ENCODE measurements at places on chromosomes 3 and 15.

GRCh38 chr15:100220058-100220768 lies 121.6 kb downstream of the ADAMTS17 start:
- no peak for DNase-seq

- no peak for DNase-seq
Measured at GRCh38 chr3:52293491-52294319, 6.1 kb downstream of the GLYCTK start.

DNA sequence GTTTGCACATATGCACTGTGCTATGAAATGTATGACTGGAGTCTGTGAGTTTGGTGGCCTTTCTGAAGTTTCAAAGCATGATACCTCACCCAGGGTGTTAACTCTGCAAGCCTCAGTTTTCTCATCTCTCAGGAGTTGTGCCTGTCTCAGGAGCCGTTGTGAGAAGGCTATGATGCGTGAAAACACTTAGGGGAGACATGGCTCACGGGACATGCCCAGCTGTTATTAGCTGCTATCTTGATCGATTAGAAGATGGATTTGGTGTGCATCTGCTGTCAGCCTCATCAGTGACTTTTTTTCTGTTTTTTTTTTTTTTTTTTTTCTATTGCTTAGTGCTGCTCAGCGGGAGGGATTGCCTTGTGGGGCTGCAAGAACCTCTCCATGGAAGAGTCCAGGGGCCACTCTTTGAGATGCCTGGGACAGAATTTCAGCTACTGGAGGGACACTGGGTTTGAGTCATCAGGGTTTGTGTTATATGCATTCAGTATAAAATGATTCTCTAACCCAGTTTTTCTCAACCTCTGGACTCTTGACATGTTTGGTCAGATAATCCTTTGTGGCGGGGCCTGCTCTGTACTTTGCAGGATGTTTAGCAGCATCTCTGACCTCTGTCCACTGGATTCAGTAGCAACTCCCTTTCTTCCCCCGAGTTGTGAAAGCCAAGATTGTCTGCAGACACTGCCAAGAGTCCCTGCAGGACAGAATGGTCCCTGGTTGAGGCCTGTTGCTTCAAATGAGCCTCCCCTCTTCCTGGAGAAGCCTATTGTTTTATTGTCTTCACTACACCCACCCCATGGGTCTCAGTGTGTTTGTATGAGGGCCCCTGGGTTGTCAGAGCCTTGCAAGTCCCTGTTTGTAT lies 181.4 kb downstream of the CACNA2D3 start:
- no peak for DNase-seq

DNA sequence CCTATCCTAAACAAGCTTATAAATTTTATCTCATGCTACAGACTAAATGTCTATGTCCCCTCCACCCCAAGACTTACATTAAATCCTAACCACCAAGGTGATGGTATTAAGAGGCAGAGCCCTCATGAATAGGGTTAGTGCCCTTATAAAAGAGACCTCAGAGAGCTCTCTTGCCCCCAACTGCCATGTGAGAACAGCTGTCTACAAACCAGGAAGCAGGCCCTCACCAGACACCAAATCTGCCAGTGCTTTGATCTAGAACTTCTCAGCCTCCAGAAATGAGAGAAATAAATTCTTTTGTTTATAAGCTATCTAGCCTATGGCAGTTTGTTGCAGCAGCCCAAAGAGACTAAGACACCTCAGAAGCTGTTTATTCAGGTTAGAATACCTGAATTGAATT lies 58.5 kb downstream of the TP53BP1 start:
- no peak for DNase-seq

GRCh38 chr15:84034578-84035398 lies 200.8 kb upstream of the GOLGA6L4 start:
- no peak for DNase-seq

GRCh38 chr3:57974796-57975388 lies 33.3 kb upstream of the FLNB start:
- no peak for DNase-seq

GRCh38 chr3:25911525-25912295 lies 121.8 kb downstream of the OXSM start:
- DNase-seq: no peak

DNA sequence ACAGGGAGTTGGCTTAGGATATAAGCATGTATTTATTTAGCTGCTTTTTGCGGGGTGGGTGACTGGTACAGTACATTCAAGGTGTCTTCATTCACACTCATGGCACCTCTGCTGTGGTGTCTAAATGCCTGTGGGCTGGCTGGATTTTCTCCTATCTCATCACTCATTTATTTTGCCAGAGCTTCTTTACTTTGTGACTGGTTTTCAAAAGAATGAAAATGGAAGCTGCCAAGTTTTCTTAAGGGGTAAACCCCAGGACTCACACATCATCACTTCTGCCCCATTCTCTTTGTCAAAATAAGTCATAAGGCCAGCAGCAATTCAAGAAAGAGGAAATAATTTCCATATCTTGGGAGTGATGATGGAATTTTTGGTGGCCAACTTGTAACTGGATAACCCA lies 493.4 kb upstream of the ALCAM start:
- no peak for DNase-seq

GRCh38 chr3:133691273-133692107 lies 29.7 kb upstream of the TOPBP1 start:
- DNase-seq: no peak

DNA sequence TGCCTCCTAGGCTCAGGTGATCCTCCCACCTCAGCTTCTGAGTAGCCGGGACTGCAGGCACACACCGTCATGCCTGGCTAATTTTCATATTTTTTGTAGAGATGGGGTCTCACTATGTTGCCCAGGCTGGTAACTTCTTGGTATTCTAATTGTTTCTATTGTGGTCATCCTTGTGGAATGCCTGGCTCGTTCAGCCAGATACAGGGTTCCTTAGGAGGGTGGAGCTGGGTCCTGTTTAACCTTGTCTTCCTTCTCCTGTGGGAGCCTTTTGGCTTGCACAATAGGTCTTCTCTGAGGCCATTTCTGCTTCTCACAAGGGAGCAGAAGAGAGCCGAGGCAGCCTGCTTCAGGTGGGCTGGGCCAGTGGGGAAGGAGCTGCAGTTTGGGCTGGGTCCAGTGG lies 15.7 kb downstream of the PLEKHO2 start:
- no peak for DNase-seq

DNA sequence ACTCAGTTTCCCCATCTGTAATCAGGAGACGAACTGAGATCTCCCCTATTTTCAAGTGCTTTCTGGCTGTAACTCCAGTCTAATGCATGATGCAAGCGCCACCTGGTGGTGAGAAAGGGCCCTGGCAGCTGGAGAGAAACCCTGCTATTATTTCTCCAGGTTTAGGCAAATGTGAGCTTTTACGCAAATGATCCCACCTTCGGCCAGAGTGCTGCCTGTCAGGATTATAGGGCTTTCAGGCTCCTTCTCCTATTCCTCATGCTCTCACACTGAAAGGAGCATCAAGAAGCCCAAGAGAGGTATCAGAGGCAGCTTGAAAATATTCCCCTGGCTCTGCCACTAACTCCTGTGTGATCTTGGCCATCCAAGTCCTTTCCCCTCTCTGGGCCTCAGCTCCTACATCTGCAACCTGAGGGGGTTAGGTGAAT lies 93.9 kb upstream of the RASGRF1 start:
- peak; percentile 97 for DNase-seq

DNA sequence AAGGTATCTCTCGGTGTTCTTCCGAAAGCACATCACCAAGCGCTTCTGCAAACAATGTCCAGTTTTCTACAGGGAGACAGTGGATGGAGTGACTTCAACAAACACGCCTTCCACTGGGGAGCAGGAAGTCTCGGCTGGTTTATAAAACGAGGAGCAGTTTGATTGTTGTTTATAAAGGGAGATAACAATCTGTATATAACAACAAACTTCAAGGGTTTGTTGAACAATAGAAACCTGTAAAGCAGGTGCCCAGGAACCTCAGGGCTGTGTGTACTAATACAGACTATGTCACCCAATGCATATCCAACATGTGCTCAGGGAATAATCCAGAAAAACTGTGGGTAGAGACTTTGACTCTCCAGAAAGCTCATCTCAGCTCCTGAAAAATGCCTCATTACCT lies 4.6 kb downstream of the CCR2 start:
- no peak for DNase-seq

GRCh38 chr15:61030451-61030850 lies 198.7 kb downstream of the RORA start:
- no peak for DNase-seq

DNA sequence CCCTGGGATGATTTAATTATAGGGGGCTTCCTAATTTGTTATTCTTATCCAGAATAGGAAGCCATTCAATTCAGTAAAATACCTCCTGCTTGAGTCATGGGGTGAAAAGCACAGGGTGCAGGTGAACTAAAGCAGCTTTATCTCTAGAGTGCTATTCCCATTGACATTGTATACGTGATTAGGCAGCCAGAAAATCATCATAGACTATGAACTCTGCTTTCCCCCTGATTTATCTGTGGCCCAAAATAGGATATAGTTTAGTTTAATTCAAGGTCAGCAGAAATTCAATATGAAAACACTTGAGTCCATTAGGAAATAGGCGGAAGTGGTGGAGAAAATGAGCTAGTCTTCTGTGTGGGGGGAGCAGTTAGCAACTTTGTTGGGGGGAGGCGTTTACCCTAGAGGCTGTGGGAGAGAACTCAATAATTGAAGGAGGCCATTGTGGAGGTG lies 18.2 kb upstream of the PRKCI start:
- DNase-seq: no peak

- no peak for DNase-seq
Measured at GRCh38 chr15:25536801-25537611, 98.2 kb upstream of the UBE3A start.

DNA sequence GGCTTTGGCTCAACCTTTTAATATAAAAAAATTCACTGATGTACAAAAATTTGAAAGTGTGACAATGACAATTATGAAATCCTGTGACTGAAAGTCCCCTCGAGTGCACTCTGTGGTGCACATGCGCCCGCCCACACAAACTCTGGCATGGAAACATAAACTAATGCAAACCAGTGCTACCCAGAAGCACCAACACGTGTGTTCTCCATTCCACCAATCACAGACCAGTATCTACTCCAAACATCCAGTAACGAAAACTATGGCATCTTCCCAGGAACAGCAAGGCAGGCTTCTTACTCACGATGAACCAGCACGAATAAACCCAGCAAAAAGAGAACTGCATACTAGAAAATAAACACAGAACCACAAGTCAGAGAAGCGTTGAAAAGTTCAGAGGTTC lies 11.7 kb upstream of the NMB start:
- DNase-seq: no peak

DNA sequence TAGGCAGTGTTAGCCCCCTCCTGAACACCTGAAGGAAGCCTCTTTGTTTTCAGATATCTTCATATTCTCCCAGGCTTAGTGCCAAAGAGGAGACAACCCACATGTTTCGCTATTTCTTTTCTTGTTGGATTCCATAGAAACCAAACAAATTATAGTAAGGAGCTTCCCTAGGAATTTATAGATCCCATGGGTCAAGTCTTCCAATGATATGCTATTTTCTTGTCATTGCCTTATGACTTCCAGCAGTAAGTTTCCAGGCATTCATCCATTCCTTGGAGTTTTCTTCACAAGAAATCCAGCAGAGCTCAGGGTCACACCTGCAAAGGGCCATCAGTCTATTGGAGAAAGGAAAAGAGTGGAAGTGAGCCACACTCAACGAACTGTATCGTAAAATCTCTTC lies 9.9 kb upstream of the KCNMB2 start:
- DNase-seq: no peak

DNA sequence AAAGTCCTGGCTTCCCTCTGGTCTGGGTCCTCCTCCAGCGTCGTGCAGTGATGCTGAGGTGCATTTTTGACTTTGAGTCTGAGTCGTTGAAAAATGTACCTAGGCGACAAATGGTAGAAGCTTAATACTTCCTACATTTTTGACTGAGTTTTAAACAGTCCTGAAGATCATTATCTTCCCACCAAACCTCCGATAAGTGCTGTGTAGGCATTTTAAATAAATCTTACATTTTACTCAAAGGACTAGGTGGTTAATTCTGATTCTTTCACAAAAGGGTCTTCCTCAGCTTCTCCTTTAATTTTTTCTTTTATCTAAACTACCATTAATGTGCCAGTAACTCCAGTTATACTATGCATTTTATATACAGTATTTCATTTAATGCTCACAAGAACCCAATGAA lies 70.6 kb downstream of the KAT2B start:
- DNase-seq: no peak

DNA sequence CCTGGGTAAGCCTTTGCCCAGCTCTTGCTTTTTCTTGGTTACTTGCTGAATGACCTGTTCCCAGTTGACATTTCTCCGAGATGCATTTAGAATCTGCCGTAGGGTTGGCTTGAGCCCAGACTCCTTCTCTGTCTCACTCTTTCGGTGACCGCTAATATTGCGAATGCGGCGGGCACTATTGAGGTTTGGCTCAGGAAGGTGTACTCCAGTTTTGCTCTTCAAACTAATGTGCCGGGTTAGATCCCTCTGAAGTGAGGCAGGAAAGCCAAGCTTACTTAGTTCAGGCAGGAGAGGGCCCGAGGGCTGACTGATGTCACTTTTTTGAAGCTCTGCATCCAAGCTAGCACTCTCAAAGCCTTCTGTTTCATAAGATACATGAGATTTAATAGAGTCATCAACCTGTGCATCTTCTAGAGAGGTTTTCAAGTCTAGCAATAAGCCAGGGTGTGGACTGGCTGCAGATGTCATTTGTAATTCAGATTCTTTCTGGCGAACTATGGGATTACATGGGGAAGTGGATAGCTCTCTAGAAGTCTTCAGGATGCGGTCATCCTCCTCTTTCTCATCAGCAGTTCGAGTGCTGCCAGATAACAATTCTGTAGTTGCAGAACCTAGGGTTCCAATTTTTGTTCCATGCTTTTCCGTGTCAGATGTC lies 41.0 kb downstream of the ZNF106 start:
- no peak for DNase-seq

GRCh38 chr15:62021991-62022600 lies 38.2 kb downstream of the VPS13C start:
- no peak for DNase-seq

DNA sequence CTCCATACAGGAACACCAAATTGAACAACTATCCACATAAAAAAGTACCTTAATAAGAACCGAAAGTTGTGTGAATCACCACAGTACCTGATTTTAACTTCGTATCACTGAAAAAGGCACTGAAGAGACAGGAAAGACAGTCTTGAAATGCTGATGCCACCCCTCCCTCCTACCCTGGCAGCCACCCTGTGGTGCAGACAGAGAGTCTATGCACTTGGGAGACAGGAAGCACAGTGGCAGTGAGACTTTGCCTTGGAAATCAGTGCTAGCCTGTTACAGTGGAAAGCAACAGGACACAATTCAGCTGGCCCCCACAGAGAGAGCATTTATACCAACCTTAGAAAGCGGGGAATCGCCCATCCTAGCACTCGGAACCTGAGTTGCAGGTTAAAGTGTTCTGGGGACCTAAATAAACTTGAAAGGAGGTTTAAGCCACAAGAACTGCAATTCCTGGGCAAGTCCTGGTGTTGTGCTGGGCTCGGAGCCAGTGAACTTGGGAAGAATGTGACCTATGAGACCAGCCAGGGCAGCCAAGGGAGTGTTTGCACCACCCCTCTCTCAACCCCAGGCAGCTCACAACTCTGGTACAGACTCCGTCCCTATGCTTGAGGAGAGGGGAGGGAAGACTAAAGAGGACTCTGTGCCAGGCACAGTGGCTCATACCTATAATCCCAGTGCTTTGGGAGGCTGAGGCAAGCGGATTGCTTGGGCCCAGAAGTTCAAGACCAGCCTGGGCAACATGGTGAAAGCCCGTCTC lies 240.1 kb downstream of the ISL2 start:
- DNase-seq: no peak
